ENCODE measurements at places on chromosomes 7 and 10.
A peak's percentile ranks its signal among the peaks of the same experiment; 100 is the strongest.

DNA sequence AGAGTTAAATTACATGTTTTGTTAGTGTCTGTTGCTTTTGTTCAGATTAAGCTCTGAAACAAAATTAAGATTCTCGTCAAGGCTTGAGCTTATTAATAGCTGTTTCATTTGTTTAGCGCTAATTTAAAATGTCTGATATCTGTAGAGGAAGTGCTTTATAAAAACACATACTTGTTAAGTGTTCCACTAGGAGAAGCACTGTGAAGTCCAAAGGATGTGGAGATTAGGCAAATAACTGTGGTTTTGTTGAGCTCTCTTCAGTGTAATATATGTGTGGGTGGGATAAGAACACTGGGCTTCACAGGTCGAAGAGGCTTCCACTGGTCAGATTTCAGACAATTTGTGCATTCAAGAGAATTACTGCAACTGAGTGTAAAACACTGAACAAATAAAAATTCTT, 242.0 kb downstream of the AUTS2 start:
- no peak for DNase-seq

GRCh38 chr7:42161719-42162118, 75.3 kb downstream of the GLI3 start:
- DNase-seq = no peak

- no peak for DNase-seq
Observed at GRCh38 chr7:130703851-130704250, 17.5 kb upstream of the TSGA13 start.

DNA sequence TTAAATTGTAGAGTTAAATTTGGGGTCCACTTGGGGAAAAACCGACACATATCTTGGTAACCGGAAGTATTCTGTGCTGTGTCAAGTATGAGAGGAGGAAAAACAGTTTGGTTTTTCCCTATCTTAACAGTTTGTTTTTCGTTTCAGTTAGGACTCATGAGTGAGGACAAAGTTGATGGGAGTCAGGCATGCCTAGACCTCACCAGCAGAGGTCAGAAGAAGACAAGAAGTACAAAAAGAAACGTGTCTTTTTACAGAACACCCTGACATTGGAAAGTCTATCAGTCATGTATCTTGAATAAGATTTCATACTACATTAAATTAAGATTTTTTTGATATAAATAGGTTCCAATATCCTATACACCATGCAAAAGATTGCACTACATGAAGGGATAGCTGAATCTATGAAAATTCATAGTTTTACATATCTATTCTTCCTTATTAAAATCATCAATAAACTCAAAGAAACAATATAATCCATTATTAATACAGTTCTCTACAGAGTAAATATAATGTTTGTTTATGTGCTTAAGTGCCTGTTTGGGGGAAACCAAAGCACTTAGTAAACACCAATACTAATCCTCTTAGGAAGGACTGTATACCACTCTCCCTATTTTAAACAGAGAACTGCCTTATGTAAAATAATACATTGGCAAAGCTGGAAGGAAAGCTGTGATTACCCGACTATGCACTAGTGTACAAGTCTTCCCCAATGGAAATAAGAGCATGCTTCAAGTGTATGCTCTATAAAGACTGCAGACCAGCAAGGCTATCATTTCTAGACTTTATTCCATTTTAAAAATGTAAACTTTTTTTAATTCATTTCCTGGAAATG, 95.6 kb downstream of the USP6NL start:
- peak; percentile 73 for DNase-seq

- DNase-seq = no peak
Observed at GRCh38 chr10:132265890-132266496, 41.8 kb downstream of the STK32C start.

- no peak for DNase-seq
Observed at GRCh38 chr7:80826520-80827238, 92.2 kb downstream of the SEMA3C start.

DNA sequence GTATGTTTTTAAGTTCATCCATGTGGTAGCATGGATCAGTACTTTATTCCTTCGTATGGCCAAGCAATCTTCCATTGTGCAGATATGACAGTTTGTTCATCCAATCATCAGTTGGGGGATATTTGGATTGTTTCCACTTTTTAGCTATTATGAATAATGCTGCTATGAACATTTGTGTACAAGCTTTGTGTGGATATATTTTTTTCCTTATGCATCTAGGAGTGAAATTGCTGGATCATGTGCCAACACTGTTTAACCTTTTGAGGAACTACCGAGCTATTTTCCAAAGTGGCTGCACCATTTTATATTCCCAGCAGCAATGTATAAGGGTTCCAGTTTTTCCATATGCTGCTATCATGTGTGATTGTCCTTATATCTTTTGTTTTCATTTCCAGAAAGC, 140.1 kb downstream of the HIBADH start:
- no peak for DNase-seq

- DNase-seq = no peak
Observed at GRCh38 chr7:35571611-35572240, 123.2 kb downstream of the HERPUD2 start.

DNA sequence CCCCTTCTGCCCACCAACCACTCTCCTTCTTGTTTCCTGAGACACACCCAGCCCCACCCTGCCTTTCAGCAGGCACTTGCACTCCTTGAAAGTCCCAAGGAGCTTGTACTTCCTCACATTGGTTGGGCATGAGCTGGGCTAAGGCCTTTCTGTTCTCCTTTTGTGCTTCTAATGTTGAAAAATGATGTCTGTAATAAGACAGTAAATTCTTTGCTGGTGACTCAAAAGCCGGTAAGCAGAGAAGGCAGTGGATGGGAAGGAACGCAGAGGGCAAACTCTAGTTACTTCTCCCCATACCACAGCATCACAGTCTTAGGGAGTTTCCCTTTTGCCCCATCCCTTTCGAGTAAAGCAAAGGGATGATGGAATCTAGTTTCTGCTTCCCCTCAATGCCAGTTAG, 185.6 kb downstream of the PLXNA4 start:
- DNase-seq = no peak

DNA sequence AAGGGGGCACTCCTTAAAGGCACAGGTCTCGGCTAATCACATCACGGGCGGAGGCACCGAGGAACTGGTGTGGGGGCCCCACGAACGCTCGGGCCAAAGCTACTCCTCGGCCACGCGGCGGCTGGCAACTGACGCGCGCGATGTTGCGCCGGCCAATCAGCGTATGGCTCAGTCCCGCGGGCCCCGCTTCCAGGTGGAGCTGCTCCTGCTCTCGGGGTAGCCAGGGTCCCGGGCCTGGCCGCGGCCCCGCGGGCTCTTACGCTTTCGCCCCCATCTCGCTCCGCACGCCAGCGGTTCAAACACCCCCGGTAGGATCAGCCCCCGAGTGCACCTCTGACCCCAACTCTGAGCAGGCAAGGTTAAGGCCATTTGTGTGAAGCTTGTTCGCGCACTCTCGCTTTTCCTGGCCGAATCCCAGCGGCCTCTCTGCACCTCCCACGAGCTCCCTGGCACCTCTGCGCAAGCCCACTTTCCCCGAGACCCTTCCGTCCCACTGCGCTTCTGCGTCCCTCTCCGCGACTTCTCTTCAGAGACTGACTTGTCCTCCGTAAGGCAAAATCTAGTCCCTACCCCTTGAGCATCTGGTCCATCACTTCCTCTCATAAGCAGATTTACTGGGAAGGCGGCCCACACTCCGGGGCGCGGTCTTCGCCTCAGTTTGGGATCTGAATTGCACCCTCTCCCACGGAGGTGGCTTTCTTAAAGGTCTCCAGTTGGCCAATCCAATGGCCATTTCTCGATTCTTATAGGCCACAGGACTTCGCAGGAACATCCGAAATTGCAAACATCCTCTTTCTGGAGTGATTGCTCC, 200.9 kb upstream of the TBX20 start:
- peak; percentile 48 for DNase-seq

- no peak for DNase-seq
Observed at GRCh38 chr10:3167611-3168330, 4.8 kb downstream of the PITRM1 start.

DNA sequence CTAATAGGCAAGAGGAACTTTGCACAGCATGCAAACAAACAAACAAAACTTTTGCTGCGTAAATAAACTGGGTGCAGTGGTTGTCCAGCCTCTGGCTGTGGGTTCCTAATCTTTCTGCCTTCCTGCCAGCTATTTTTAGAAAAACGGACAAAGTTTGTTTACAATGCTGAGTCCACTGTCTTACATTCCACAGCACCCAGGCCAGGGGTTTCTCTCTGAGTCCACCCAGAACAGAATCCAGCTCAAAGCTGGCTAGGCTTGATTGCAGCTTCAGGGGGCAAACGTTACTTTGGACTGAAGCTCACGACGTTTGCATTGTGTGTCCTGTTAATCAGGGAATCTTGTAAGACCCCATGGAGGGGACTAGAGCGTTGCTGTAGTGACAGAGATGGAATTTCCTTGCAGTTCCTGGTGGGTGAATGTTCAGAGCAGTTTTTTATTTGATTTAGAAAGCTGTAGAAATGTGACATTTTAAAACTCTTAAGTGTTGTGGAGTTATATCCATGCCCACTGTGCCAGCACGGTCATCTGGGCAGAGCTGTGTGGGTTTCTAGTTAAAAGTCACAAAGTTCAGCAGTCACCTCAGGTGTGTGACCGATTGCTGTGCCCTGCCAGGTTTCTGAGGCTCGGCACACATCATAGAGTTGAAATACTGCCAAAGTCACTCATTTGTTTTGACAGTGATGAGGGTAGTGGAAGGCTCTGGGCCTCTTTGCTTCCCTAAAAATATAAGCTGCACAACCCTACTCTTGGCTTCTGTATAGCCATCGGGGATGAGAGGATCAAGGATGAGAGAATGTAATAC, 247.0 kb downstream of the STK31 start:
- no peak for DNase-seq
